RPMI7951 (cell line): ENCODE measurements at places on chromosomes 3 and 15.
A peak's percentile ranks its signal among the peaks of the same experiment; 100 is the strongest.

- DNase-seq: no peak
Measured at GRCh38 chr3:151268267-151269235, 9.8 kb downstream of the P2RY14 start.

GRCh38 chr3:54138937-54139547 lies 16.7 kb downstream of the CACNA2D3 start:
- DNase-seq: no peak

GRCh38 chr15:45660231-45660979 lies 25.6 kb downstream of the SQOR start:
- DNase-seq: peak; percentile 51

GRCh38 chr15:67862750-67863441 lies 23.1 kb upstream of the RNU6-1 start:
- no peak for DNase-seq

GRCh38 chr3:110710603-110711002 lies 361.0 kb upstream of the NECTIN3 start:
- DNase-seq: no peak

DNA sequence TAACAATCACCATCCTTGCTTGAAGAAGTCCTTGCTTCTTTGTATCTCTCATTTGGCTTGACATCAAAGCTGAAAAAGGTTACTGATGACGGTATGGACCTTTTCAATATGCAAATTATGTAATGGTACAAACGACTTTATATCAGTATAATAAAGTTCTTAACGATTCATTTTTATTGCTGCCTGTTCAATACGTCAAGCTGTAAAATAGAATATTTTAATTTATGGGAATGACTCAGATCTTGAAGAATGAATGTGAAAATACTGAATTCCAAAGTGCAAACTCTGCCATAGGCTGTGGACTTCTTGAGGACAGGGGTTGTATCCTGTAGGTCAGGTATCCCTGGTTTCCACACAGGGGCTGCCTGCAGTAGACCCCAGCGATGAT lies 156.2 kb downstream of the PLCL2 start:
- no peak for DNase-seq

DNA sequence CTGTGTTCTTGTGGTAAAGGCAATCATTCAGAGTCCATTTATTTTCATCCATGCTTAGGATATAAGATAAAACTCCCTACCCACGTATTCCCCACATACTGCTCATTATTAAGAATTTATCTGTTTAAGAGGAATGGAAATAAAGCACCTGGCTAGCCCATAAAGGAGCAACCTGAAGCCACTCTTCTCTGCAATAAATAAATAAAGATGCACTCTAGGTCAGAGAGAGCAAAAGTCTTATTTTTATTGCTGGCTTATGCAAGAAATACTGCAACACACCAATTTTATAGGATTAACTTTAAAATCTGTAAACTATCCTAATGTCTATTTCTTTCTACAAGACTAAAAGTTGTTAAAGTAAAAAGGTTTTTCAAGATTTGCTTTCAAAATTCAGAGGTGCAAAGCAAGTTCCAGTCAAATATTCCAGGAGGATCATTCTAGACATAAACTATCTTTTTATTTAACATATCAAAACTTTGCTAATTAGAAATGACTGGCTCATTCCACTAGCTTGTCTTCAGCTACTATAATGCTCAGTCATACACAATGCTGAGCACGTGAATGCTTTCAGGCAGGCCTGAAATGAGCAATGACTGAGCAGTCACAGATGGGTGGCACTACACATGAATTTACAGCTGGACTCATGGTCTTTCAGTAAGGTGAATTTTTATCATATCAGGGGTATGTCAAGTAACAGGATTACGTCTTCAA lies 7.1 kb downstream of the TJP1 start:
- DNase-seq: peak; percentile 41

- no peak for DNase-seq
Measured at GRCh38 chr3:168250415-168250861, 154.7 kb upstream of the GOLIM4 start.

DNA sequence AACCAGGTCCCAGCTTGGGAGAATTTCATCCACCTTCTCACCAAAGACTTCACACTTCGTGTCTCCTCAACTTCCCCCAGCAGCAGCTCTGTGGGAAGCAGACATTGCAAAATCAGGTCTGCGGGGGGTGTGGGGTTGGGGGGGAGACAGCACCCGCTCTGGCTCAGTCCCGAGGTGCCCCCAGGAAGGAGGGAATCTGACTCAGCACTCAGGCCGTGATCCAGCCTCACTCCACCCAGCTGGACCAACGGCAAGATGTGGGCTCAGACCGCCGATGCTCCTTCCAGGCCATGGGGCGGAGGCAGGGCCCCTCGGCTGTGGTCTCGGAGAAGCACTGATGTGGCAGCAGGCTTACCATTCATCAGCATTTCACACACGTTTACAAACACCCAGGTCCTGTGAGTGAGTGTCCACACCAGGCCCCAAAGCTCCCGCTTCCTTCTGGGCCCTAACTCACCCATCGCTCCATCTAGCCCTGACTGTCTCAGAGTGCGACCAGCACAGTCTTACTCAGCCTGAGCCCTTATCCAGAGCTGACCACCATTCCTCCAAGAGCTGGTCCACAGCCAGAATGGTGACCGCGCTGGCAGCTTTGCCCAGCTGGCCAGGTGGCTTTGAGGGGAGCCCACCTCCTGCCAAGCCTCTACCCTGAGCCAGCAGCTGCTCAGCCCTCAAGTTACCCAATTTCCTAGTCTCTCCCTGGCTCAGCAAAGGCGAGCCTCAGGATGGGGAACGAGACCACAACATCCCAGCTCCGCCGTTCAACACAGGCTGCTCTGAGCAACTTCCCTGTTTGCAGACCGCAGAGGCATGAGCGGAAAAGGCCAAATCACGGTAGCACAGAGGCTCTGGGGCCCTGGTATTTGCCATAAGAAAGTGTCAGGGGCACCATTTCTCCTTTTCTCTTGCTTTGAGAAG lies 3.3 kb downstream of the STAB1 start:
- DNase-seq: peak; percentile 95

GRCh38 chr3:58204720-58205119 lies 6.1 kb downstream of the DNASE1L3 start:
- DNase-seq: no peak

DNA sequence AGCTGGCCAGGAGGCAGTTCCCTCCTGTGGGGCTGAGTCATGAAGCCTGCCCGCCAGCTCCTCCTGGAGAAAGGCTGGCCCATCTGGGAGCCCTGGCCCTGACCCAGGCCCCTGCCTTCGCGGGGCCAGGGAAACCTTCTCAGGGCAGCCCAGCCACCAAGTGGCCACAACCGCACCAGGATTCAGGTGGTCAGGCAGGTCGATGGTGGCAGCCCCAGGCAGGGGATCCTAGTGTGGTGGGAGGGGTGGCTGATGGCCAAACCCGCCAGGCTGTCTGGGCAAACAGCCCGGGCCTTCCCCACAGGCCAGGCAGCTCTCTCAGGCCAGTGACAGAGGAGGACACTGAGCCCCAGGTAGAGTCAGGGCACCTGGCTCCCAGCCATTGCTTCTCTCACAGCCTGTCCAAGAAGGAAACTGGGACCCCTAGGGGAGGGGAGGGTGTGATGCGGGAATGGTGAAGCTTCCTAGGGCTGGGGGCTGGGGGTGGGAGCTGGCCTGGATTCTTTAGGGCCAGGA lies 1.2 kb downstream of the TWF2 start:
- DNase-seq: peak; percentile 98

- no peak for DNase-seq
Measured at GRCh38 chr15:80423215-80423614, 19.0 kb downstream of the ARNT2 start.

DNA sequence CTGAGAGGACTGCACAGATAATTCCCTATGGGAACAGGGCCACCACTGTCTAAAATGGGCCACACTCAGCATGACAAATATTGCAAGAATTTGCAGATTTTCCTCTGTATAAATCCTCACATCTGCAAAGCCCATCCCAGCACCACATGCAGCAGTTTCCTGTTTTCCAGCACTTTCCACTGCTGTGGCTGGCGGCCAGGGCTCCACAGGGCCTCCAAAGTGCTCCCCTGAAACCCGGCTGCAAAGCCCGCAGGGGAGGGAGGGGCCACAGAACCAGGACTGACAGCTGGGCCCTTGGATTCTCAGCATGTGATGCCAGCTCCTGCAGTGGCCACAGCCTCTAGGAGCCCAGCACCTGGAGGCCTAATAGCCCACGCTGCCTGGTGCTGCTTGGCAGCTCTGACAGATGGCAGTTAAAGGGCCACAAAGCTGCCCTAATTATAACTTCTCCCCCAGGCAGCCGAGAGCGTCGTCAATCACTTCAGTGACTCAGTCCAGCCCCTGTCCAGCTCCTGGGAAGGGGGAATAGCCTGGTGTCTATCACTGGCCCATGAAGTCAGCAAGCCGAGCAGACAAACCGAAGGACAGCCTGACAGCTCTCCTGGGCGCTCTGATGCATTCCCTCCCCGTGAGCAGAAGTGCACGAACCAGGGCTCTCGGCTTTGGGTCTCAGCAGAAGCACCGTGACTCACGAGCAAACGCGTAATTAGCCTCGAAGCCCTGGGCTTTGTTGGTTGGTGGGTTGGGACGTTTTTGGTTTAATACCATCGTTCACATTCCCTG lies 4.7 kb downstream of the LRRC15 start:
- peak; percentile 99 for DNase-seq

DNA sequence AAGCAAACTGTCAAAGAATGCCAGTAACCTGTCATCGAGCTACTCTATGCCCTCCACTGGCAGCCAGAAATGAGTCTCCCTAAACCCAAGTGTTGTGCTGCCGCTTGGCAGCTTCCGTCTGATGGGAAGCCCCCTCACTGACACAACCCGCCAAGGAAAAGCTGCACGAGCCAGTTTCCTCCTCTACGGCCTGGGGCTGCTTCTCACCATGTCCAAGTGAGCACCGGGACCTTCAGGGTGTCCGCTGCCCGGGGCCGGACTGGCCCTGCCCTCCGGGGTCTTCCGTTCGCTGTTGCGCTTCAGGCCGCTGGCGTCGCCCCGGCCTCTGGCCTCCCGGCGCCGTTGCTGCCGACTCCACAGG lies 490 bp downstream of the TOMM70 start:
- peak; percentile 28 for DNase-seq

- DNase-seq: no peak
Measured at GRCh38 chr3:141632779-141633374, 105.2 kb upstream of the RNF7 start.

DNA sequence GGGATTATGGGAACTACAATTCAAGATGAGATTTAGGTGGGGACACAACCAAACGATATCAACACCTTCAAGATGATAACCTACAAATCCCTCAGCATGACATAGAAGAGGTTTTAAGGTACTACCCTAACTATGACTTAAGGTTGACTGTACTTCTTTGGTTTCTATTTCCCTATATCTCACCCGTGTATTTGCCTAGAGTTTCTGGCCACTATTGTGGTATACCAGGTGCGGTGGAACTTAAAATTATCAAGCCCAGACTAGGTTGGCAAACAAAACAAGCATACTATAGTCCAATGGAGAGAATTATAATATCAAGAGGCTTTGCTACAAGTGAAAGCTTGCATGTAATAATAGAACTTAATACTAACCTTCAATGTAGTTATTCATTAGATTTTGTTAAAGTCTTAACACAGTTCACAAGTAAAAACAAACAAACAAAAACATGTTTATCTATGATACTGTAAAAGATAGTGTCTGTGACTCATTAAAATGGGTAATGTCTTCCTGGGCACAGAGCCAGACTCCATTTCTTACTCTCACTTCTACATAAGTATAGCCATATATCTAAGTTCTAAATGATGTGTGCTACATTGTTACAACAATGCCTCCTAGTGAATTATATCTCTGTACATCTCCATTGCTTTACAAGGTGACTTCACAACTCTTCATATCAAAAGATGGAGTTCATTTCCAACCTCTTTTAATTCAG lies 479.1 kb downstream of the ZBBX start:
- DNase-seq: no peak

DNA sequence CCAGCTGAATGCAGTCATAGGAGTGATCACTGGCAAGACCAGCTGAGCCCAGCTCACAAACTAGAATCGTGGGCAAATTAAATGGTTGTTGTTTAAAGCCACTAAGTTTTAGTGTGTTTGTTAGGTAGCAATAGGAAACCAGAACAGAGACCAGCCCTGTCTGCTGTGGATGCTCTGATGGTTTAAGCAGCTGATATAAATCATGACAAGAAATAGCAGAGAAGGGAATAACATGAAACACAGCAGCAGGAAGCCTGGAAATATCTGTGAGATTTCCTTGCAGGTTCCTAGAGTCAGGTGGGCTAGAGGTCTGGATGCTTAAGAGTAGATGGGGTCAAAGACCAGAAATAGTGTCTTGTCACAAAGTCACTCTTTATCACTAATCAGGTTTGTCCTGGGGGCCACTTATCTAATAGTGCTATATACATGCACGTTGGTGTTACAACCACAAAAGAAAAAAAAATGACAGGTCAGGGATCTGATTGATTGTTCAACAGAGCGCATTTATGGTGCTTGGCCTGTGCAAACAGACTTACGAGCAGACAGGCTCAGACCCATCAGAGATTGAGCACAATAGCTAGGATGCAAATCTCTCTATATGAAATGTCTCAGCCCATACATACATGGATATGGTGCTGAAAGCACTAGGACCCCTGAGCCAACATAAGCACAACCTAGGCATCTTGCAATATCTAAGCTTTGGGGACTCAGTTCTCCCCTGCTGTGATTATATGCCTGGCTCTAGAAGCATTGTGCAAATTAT lies 967.7 kb downstream of the AGBL1 start:
- no peak for DNase-seq

DNA sequence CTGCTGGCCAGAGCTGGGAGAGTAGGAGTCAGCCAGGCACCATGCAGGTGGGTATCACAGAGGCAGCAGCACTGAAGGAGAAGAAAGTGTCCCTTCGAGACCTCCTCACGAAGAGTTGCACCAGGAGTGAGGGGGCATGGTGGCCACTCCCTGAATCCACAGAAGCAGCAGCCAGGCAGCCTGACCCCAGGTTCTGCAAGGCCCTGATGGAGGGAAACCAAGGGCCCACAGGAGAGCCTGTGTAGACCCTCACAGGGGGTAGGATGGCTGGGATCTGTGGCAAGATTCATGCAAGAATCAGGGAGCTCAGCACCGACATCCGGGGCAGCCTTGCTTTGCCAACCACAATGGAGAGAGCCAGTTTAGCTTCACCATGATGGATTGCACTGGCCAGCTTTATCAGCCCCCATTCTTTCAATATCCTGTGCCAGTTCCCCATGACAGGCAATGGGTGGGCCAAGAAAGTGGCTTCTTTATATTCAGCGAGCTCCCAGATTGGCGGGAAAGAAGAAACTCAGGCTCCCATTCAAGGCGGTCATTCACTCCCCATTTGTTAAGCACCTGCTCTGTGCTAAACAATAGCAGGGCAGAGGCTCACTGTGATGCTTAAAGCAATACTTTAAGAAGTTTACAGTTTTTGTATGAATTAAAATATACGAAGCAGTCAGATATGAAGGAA lies 33.5 kb upstream of the TBC1D21 start:
- no peak for DNase-seq

- no peak for DNase-seq
Measured at GRCh38 chr3:38028621-38029361, 651 bp downstream of the PLCD1 start.
